ENCODE measurements at places on chromosomes 16 and 17.

GRCh38 chr16:56930486-56931270 lies 1.3 kb upstream of the HERPUD1 start:
- no peak for DNase-seq

GRCh38 chr17:16351831-16352230 lies 1.4 kb downstream of the CENPV start:
- no peak for DNase-seq

- DNase-seq = no peak
Observed at GRCh38 chr16:85293904-85294642, 181.8 kb upstream of the CIBAR2 start.

DNA sequence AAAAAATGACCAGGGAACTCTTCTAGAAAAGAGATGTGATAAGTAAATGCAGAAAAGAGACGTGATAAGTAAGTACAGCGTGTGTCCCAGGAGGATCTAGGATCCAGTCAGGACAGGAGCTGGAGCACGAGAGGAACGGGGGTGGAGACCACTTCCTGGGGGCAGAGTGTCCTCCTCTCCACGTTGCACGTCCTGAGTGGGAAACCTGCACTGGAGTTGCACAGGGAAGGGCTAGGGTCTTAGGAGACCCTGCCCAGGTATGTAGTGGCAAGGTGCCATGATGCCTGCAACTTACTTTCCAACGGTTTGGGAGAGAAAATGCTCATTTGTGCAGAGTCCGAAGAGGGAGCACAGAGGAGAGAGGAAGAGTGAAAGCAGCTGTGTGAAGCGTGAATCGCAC lies 55.8 kb downstream of the RNF213 start:
- DNase-seq = no peak

GRCh38 chr17:17941015-17941414 lies 31.2 kb downstream of the TOM1L2 start:
- no peak for DNase-seq

DNA sequence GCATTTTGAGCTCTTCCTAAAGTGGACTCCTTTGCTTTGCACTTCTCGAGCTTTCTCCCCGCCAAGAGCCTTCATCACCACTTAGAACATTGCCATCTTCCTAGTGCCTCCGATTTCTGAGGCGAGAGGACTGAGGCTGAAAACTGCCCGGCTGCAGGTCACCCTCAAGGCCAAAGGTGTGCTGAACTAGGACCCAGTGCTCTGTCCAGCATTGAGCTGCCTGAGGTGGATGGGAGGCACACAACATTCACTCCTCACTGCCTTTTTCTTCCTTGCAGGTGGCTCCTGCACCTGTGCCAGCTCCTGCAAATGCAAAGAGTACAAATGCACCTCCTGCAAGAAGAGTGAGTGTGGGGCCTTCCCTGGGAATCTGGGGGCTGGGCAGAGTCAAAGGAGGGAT lies 5.4 kb downstream of the MT1A start:
- no peak for DNase-seq

DNA sequence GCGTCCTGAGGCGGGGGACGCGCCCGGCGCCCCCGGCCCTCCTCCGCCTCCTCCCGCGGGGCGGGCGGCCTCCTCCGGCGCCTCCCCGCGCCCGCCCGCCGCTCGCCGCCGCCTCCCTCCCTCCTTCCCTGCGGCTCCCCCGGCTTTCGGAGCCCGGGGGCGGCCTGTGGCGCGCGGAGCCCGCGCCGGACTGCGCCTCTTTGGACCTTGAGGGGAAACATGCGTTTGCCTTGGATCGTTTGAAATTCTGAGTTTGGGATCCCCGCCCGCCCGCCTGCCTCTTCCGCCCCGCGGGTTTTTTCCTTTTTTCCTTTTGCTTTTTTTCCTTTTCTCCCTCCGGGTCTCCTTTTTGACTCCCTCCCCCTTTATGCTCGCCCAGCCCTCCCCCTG lies 390 bp downstream of the ZNRF1 start:
- no peak for DNase-seq

DNA sequence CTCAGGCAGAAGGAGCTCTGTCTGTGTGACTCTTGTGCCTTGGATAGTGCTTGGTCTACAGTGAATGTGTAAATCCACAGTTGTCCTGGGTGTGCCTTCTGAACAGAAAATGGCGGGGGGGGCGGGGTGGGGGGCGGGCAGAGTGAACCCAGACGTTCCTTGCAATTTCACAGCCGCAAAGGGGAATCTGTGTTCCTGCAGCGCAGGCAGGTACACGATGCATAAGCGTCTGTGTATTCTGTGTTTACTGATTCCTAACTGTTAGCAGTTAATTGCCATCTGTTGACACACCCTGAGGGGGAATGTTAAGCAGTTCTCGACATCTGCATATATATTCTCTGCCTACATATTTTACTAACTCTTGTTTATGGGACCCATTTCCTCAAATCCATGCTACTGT lies 123.5 kb upstream of the ZFHX3 start:
- no peak for DNase-seq

- DNase-seq = peak; percentile 63
Observed at GRCh38 chr17:43766413-43767052, 7.9 kb upstream of the SOST start.

DNA sequence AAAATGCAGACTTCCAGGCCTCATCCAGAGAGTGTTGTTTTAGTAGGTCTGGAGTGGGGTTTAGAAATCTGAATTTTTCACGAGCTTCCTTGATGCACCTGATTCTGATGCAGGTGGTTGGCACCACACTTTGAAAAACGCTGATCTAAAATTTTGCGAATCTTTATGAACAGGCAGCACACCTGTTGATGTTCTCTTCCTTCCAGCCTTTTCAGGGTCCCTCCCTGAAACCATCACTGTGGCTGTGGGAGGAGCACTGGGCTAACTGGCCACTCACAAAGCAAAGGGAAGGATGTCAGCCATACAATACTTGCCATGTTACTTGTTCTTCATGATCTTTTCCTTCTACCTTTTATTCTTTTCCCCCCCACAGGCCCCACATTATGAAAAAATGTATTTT lies 14.2 kb downstream of the LDAF1 start:
- no peak for DNase-seq

DNA sequence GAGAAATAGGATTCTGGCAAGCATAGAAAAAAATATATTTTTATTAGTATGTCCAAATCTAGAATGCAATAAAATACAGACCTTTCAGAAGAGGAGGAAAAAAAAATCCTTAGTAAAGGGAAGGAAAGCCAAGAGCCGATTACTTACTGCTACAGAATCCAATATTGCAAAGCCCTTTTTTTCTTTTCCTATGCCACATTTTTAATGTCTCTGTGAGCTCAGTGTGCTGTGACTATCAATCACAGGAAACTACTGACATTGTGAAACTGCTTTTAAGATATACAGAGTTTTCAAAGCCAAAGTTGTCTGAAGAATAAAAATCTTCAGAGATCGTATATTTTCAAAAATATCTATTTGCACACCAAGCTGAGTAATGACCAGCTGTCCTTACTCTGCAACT lies 120.4 kb downstream of the CHD9NB start:
- DNase-seq = no peak

GRCh38 chr17:58531661-58532554 lies 17.5 kb upstream of the MTMR4 start:
- peak; percentile 76 for DNase-seq

GRCh38 chr17:57562184-57562698 lies 182.9 kb downstream of the CCDC182 start:
- no peak for DNase-seq

DNA sequence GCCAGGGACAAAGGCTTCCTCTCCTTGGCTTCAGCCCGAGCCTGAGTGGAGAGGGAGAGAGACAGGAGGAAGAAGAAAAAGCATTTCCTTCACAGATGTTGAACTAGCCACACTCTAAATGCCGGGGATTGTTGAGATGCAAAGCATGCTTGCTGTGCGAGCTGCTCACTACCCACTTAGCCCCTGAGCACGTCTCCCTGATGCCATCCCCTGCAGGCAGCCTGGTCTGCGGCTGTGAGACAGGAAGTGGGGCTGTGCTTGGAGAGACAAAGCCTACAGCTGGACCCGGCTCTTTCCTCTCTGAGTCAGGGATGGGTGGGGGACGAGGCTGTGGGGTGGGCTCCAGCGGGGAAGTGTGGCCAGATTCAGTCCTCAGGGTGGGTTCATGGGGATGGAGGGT lies 13.7 kb downstream of the WNT9B start:
- DNase-seq = no peak

GRCh38 chr17:42155614-42156045 lies 841 bp upstream of the RAB5C start:
- no peak for DNase-seq

- no peak for DNase-seq
Observed at GRCh38 chr16:87345726-87346424, 28.7 kb upstream of the C16orf95 start.

DNA sequence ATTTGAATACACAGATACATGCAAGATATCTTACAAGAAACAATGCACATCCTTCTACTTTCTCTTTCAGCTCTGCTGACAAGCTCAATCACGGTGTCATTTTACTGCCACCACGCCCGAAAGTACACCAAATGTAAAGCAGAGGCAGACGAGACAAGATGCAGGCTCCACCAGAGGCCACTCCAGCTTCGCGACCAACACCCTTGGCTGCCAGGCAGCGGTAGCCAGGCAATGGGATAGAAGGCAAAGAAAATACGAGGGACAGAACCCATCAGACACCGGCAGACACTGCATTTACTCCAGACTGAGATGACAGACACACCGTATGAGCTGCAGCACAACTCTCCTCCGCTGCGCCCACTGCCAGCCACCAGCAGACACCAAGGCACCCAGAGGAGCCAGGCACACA lies 41.0 kb downstream of the USP22 start:
- DNase-seq = no peak
